B cell (primary cell): ENCODE measurements at places on chromosomes 2 and 18. TPM values are rescaled to one million over a fixed set of nuclear protein-coding genes. Genes with fewer than 3 reads are reported as not detected.

GRCh38 chr18:50866765-50867164 lies 12.2 kb upstream of the ME2 start:
- peak; percentile 17 for DNase-seq

DNA sequence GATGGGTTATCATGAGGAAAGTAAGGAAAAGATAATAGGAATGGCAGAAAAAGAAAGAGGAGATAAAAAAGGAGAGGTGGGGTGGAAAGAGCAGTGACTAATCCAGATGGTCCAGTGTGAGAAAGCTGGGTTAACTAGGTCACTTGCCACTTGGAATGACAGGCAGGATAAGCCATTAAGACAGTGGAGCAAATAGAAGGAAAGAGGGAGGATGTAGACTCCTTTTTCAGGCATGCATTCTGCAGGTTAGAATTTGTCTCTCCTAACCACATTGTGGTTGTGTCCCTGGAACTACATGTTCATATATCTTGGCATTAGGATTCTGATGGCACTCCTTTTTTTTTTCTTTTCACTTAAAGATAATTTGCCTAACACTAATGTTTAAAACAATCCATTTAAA lies 13.4 kb upstream of the NEMP2 start:
- no peak for DNase-seq

DNA sequence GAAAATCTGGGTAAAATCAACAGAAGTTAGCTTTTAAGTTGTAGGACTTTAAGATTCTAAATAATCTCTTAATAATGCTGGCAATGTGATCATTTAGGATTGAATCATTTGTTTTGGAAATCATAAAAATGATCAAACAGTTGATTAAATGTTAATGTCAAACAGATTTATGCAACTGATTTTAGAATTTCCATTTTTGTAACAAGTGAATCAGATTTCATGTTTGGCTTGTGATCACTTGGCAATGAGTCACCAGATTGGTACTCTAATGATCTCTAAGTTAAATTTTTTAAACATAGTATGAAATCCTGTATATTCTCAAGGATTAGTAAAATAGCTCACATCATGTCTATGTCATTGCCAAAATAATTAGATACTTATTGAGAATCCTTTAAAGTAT lies 50.1 kb upstream of the UNC80 start:
- no peak for DNase-seq

Gene COL5A2
- 0.44 and 0.66 TPM in 2 replicates for total RNA-seq

GRCh38 chr18:31723990-31724711 lies 36.5 kb downstream of the SLC25A52 start:
- DNase-seq, result no peak

GRCh38 chr2:150522269-150522668 lies 34.8 kb upstream of the RND3 start:
- DNase-seq, result no peak

GRCh38 chr2:3130889-3131635 lies 246.6 kb downstream of the EIPR1 start:
- DNase-seq, result no peak

DNA sequence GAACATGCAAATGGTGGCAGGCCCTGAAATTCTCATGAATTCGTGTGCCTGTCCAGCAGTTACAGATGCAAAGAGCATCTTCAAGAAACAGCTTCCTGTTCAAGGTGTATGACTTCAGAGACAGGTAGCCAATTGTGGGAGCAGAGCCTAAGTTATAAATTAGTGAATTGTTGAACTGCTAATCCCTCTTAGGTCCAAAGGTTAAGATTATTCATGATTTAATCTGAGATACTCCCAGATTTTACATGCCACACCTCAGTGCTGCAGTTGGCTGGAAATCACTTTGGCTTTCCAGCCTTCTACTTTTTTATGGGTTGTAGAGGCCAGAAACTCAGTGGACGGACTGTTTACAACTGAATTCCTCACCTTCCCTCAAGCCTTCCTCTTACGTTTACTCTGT lies 247.8 kb downstream of the AGPS start:
- DNase-seq, result no peak

DNA sequence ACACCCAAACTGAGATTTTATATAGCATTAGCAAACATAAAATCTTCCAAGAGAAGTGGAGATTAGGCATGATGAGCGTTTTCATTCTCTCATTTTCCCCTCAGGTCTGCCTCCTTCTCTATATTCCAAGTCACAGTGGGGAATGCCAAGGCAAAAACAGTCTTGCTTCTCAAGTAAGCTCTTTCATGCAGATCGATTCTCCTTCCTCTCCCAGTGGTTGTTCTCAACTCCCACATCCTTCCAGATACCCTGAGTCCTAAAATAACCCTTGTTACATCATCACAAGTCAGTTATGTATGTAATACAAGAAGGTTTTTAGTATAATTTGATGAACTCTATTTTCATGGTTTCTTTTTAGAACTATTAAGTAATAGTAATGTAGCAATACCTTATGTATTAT lies 150.6 kb downstream of the TXNL1 start:
- DNase-seq, result no peak

Gene RTP5
- not detected in 2 replicates for total RNA-seq

DNA sequence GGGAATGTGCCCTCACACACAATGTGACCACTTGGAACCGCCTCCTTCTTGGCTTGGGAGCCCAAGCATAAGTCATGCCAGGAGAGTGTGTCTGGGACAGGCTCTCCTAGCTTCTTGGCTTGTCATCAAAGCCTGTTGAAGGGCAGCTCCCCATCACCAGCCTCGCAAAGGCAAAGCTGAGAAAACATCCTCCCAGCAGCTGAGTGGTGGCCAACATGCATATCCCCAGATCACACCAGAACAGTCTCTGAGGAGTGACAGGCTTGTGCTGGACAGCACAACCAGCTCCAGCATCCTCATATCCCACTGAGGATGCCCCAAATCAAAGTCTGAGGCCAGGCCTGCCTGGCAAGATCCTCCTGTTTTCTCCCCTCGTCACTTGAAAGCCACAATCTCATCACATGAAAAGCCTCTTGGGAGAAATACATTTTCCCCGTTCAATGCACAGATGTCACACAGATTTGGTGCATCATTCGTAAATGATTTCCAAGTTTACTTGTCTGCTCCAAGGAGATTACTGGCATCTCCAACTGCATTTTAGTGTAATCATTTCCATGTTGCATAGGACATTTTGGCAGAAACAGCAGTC lies 269.3 kb downstream of the TTC32 start:
- DNase-seq, result no peak

Gene DIPK1C
- total RNA-seq, result not detected in 2 replicates

GRCh38 chr18:32091325-32091723 lies 350 bp upstream of the RNF138 start:
- no peak for DNase-seq

Gene TEX44
- not detected in 2 replicates for total RNA-seq

- no peak for DNase-seq
Measured at GRCh38 chr18:59323931-59324622, 5.6 kb upstream of the CPLX4 start.

DNA sequence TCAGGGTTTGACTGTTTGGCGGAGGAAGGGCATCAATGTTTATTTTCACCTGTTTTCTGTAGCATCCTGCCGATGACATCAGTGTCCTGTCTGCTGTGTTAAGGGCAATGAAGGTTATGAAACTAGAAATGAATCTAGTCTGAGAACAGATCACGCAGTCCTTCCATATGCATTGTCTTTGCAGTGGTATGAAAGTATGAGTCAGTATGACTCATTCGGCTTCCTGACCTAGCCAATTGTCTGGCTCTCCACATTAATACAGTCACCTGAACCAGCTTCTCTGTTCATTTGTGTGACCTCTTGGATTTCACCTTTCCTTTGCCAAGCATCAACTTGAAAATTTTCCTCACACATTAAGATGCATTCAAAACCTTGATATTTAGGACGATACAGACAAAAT lies 353.8 kb downstream of the RND3 start:
- no peak for DNase-seq

GRCh38 chr2:39435741-39436591 lies 1.1 kb downstream of the MAP4K3 start:
- DNase-seq, result peak; percentile 17

DNA sequence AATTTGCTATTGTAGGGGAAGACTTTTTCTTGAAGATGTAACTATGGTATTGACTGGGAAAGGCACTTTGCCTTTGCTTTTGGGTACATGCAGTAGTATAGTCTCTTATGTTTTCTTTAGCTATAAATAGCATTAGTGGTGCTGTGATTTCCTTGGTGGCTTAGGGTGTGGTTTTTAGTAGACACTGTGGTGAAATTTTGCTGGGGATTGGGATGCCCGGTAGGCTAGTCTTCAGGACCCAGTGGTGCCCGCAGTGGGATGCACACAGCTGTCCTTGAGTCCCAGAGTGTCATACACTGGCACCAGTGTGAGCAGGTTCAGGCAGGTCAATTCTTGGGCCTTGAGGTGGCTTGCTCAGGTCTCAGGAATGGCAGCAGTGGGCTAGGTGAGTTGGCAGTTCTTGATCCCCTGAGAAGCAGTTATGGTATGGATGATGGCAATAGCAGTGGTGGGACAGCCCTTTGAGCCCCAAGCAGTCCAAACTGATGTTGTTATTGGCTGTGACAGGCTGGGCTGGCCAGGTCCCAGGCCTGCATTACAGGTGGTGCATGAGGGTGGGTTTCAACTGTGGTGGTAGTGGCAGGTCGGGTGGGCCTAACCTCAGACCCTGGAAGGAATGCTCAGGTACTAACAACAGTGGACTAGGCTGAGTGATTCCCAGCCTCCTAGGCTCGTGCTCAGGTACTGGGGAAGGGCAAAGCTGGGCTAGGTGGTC lies 124.3 kb downstream of the XRCC5 start:
- DNase-seq, result no peak

- DNase-seq, result no peak
Measured at GRCh38 chr18:43869451-43870008, 592.2 kb upstream of the SYT4 start.

DNA sequence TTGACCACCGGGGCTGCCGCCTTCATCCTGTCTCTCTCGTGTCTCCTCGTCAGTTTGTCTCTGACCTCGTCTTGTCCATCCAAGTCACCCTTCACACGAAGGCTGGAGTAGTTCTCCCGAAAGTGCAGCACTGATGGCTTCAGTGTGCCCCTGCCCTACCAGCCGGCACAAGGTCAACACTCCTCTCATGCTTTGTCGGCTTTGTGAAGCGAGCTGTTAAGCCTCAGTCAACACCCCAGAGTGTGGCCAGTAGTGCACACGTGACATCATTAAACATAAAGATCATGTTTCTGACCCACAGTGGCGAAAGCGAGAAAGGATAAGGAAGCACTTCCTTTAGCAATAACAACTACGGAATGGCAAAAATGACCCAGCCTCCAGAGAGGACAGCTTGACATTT lies 23.2 kb downstream of the ACKR3 start:
- no peak for DNase-seq

DNA sequence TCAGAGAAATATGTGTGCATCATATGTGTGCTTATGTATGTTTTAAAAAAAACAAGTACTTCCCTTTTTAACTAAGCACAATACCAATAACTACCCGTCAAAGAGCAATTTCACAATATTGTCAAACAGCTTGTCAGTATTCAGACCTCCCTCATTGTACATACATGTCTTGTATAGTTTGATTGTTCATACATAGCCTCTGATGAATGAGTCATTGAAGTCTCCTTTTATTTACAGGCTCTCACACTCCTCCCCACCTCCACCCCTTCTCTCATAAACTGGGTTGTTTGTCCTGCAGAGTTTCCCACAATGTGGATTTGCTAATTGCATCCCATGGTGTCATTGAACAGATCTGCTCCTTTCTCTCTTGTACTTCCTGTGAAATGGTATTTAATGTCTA lies 132.8 kb upstream of the L3MBTL4 start:
- no peak for DNase-seq

DNA sequence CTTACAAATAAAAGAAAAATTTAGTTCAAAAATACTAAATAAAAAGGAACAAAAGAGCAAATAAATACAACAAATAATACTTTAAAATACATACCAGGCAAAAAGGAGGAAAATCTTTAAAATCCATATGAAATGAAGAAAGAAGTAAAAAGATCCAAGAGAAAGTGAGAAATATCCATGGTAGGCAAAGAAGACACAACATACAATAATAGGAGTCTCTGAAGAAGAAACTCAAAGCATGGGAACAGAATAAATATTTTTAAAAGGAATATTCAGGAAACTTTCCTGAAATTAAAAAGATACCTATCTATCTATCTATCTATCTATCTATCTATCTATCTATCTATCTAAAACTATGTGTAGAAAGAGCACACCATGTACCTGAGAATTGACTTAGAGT lies 196.8 kb downstream of the TMEM247 start:
- DNase-seq, result no peak

DNA sequence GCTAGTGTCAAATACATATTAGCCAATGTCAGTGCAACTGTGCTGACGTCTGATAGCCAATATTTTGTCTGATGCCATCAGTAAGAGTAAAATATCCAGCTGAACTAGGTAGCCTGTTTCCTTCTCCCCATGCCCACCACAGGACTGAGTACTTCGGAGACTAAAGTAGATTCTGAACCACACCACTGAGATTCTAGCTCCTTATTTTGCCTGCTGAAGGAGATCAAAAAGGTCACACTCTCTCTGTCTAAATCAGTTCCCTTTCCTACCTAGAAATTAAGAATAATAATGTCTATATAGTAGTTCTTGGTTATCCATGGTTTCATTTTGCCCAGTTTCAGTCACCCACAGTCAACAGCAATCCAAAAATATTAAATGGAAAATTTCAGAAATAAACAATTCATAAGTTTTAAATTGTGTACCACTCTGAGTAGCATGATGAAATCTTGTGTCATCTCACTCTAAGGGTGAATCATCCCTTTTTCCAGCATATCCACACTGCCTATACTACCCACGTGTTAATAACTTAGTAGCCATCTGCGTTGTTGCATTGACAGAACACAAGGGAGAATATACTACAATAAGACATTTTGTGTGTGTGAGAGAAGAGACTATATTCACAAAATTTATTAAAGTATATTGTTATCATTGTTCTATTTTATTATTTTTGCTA lies 1043.3 kb upstream of the PIK3C3 start:
- no peak for DNase-seq

- DNase-seq, result no peak
Measured at GRCh38 chr2:65294701-65295100, 67.1 kb downstream of the ACTR2 start.

GRCh38 chr2:197011801-197012641 lies 85.5 kb upstream of the PGAP1 start:
- DNase-seq, result peak; percentile 55

DNA sequence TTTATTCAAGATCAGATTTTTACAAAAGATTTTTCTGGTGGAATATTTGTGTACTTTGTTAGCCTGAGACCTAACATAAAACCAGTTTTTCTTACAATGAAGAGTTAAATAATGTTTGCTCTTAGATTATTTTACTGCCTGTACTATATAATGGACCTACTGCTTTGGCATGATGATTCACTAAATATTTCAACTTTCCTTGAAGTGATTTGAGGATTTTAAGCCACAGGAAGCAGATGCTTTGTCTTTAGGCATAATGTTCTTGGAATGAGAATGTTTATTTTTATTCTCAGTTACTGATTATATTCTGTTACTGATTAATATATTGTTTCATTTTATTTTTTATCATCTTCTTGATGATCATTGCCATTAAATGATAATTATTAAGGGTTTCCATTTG lies 175.3 kb upstream of the LRP1B start:
- no peak for DNase-seq

Gene MLPH
- total RNA-seq, result not detected in 2 replicates

Gene STARD6
- total RNA-seq, result not detected in 2 replicates

Gene MSH2
- total RNA-seq, result 21.9 and 24.9 TPM in 2 replicates

Gene AQP12B
- not detected in 2 replicates for total RNA-seq

Gene ANKRD36C
- total RNA-seq, result 103 and 107 TPM in 2 replicates

Gene COL6A3
- 0.10 and 0.22 TPM in 2 replicates for total RNA-seq

Gene IL36G
- not detected in 2 replicates for total RNA-seq

Gene TUBA3E
- total RNA-seq, result not detected in 2 replicates

Gene IL1F10
- not detected in 2 replicates for total RNA-seq

Gene MC4R
- total RNA-seq, result not detected in 2 replicates

Gene OBSL1
- total RNA-seq, result not detected in 2 replicates

Gene COLEC12
- total RNA-seq, result not detected in 2 replicates
